ENCODE measurements at places on chromosomes 13 and 19.
A peak's percentile ranks its signal among the peaks of the same experiment; 100 is the strongest.

- no peak for DNase-seq
These were observed 1315.4 kb downstream of the PCDH9 start for GRCh38 chr13:65914716-65915115.

DNA sequence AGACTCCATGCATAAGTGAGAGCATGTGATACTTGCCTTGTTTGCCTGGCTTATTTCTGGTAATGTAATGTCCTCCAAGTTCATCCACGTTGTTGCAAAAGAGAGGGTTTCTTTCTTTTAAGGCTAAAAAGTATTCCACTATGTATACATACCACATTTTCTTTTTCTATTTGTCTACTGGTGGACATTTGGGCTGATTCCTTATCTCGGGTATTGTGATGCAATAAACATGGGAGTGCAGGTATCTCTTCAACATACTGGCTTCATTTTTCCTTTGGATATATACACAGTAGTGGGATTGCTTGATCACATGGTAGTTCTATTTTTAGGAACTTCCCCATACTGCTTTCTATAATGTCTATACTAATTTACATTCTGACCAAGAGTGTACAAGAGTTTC is 49.6 kb upstream of the EBPL start:
- DNase-seq = no peak

- no peak for DNase-seq
These were observed 190.7 kb upstream of the KL start for GRCh38 chr13:32825481-32825880.

- DNase-seq = no peak
These were observed 867.0 kb downstream of the GPC5 start for GRCh38 chr13:92265408-92265807.

DNA sequence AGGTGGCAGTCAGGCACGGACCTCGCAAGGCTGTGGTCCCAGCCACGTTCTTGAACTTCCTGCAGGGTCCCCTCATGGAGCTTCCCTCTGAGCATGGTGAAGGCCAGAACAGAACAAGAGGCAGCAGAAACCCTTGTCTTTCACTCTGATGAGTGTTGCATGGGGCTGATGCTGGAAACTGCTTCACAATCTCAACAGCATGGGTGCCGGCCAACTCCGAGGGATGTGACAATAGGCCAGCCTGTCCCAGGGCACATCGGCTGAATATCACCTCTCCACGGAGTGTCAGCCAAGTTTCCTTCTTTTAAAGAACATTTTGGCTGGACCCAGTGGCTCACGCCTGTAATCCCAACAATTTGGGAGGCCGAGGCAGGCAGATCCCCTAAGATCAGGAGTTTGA is 173.9 kb downstream of the FOXO1 start:
- no peak for DNase-seq

DNA sequence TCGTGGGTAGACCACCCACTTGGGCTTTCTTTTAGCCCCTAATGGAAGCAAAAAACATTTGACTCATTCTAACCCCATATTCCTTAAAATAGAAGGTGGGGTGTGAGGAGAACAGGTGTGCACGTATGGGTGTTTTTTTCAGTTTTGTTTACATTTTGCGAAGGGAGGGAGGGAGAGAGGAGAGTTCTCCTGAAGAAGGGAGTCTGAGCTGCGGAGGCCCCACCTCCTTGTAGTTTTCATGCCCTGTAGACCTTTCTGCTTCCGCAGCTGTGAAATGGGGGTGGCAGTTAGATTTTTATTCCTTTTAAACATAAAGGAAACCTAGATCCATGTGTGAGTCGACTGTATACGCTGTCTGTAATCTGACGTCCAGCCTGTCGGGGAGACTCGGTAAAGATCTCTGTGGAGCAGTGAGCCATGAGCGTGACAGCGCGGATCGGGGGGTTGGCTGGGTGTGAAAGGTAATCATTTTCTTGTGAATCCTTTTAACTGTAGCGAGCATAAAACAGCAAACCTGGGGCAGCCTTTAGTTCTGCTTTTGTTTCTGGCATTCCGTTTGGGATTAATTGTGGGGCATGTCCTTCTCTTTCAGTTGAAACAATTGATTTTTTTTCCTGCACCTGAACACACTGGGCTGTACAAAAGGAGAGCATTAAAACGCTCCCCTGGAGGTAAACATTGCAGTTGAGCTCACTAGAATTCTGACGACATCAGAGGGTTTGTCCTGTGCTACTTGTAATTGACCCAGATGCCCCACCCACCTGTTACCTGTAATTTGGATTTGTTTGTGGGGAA is 2.3 kb downstream of the UPF1 start:
- no peak for DNase-seq

GRCh38 chr13:106151056-106151699 is 384.3 kb downstream of the EFNB2 start:
- DNase-seq = no peak

DNA sequence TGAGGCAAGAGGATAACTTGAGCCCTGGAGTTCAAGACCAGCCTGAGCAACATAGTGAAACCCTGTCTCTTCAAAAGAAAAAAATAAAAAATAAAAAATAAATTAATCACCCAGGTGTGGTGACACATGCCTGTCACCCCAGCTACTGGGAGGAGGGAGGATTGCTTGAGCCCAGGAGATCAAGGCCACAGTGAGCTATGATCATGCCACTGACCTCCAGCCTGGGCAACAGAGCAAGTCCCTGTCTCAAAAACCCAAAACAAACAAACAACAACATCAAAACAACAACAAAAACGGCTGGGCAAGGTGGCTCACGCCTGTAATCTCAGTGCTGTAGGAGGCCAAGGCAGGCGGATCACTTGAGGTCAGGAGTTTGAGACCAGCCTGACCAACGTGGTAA is 4.3 kb upstream of the SLC39A3 start:
- no peak for DNase-seq

DNA sequence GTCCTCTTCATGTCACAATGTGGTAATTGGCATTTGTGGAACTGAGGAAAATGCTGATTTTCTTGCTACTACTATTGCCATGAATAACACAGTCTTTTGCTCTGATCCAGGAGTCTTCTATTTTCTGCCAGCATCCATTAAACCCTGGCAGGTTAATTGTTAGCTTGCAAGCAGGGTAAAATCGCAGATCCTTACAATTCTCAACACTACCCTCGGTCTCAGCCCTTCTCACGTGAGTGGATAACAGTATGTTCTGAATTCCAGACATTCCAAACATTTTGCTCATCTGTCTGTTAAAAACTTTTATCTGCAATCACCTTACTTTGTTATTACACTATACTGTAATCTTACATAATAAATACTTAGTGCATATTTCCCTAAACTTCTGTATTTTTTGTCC is 251.3 kb upstream of the ATXN8OS start:
- DNase-seq = no peak

DNA sequence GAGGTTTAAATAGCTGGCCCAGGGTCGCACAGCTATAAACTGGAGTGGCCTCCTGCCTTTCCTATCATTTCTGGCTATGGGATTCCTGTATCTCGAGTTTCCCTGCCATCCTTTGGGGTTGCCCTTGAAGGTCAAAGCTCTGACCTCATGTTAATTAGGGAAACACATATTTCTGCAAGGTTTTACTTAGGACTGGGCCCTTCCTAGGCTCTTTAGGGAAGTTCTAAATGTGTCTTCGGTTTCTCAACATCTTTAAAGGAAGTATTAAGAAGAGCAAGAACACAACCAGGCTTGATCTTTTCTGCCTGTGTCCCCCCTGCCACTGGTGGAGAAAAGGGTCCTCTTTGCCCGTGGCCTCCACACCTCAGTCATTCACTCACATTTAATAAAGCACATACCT is 10.8 kb downstream of the LCP1 start:
- DNase-seq = no peak

- DNase-seq = no peak
These were observed 70.0 kb downstream of the SPATA13 start for GRCh38 chr13:24230428-24231072.

DNA sequence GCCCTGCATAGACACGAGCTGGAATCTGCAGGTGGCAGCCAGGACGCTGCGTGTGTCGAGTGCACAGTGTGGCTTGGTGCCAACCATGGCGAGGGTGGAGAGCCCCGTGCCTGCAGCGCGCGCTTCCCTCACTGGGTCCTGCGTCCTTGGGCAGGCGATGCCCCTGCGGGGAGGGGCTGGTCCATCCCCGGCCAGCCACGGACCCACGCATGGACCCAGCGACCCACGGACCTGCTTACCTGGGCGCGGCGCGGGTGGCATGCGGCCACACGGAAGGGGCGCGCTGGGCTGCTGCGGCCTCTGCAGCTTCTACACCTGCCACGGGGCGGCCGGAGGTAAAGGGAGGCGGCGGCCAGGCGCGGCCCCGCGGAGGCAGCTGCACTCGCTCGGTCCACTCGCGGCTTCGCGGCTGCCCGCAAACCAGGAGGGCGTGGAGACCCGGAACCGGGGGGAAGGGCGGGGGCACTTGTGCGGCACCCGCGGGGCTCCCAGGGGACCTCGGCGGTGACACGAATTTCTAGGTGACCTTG is 569 bp upstream of the MCF2L start:
- peak; percentile 40 for DNase-seq

DNA sequence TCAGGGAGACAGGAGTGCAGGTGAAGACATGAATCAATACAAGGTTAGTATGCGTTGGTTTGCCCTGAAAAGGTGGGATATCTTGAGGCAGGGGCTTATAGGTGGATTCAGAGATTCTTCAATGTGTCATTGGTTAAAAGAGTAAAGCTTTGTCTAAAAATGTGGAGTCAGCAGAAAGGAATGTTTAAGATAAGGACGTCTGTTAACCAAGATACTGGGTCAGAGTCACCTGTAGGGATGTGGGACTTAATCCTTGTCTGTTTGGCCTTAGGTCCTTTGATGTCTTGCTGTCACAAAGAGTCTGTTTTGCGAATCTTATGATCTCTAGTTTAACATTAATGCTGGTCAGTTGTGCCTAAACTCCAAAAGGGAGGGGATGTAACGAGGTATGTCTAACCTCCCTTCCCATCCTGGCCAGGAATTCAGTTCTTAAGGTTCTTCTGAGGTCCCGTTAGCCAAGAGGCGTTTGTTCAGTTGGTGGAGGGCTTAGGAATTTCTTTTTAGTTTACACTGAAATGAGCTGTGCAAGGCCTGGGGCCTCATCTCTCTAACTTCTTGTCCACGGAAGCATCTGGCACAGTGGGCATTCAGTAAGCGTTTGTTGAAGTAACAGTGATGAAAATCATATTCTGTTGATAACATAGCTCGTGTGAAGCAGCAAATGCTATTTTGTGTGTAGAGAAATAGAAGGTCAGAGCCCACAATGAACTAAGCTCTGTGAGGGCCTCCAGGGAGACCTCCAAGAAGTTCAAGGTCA is 96.2 kb upstream of the RNF113B start:
- DNase-seq = no peak

DNA sequence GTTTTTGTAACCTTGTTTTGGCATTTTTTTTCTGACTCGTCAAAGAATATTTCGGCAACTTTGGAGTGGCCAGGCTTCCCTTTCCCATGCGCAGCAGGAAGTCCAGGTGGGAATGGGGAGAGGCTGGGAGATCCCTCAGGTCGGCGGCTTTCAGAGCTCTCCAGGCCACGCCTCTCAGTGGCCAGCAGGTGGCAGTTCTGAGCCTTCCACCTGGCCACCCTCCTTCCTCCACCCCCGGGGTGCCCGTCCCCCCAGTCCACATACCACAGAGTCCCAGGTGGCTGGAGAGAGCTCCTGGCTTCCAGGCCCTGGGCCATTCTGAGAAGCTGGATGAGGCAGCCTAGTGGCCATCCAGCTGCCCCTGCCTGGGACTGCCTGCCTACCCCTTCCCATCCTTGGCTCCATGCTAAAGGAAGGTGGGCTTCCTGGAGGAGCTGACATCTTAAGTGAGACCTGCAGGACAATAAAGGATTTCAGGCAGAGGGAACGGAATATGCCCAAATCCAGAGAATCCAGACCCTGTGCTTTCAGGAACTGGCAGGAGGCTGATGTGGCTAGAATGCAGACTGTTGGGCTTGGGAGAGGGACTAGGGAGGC is 46.3 kb downstream of the CCNE1 start:
- DNase-seq = peak; percentile 43

DNA sequence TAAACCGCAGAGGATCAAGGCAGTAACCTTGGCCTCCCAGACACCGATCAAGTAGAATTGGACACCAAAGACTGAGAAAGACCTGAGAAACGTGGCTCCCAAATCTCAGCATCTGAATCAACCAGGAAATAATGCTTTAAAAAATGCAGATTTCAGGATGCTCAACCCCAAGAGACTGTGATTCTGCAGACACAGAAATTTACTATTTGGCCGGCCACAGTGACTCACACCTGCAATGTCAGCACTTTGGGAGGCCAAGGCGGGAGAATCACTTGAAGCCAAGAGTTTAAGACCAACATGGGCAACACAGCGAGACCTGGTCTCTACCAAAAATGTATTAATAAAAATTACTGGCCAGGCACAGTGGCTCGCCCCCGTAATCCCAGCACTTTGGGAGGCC is 6.2 kb downstream of the ABCC4 start:
- DNase-seq = no peak

DNA sequence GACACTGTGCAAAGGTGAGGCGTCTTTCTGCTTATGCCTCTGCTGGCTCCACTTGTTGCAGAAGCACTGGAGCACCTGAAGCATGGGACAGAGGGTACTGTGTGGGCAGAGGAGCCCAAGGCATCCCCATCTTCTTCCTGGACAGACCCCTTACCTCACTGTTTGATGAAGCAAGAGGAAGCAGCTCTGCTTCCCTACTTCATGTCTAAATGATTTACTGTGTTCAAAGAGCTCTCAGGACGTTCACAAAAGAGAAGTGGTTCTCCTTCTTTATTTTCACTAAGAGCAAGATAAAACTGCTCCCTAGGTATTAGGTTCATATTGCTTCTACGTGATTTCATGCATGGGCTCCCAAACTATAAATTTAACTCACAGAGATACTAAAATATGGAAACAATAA is 1635.4 kb upstream of the SLC10A2 start:
- no peak for DNase-seq

DNA sequence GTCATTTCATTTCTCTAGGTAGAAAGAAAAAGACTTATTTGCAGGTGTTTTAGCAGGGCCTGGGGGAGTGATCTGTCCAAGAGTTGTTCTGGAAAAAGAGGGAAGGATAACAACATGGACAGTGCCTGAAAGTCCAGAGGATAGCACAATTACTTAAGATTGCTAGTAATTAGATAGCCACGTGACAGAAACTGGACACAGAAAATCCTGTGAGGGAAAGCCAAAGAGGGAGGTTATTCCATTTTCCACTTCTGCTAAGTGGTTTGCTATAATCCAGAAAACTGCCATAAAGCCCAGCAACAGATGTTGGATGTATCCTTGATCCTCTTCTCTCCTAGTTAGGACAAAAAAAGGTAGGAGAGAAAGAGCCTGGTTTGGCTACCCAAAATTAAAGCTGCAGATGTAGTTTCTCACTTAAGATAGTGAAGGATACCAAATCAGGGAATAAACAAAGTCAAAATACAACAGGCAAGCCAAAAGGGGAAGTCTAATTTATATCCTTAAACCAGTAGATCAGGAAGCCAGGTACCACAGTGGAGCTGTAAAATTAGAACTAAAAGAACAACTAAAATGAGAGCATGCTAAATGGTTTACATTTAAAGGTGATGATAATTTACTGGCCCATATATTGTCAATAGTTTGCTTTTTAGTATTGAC is 140.2 kb downstream of the VWA8 start:
- no peak for DNase-seq

DNA sequence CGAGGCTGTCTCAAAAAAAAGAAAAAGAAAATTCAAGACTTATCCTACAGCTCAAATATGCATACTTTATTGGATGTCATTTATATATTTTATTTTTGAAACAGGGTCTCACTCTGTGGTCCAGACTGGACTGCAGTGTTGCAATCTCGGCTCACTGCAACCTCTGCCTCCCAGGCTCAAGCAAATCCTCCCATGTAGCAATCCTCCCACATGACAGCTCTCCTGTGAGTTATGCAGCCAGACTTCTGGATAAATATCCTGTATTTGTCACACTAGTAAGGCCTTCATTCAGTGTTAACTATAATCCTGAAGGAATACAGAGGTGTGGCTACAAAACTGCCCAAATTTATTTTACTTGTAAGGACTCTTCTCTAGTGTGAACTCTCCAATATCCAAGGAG is 7.2 kb downstream of the ZNF552 start:
- DNase-seq = no peak

Data from CD4-positive, alpha-beta T cell treated with Interleukin-10 for 1 hour (primary cell).